ENCODE measurements at places on chromosomes 1 and 21.

DNA sequence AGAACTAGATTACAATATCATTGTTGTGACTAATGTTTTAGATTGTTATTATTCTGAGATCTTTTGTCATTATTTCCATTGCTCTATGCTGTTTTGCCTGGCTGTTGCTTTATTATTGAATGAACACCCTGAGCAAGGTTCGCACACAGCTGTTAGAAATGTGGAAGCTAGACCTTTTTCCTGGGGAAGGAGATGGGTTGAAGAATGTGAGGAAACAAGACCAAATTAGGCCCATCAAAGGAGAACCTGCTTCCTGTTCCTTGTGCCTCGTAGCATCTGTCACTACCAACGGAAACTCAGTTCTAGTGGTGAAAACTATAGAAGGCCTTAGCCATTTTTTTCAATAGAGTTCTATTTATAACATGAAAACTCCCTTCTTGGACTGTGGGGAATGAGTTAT, 68.7 kb downstream of the RGL1 start:
- no peak for DNase-seq

DNA sequence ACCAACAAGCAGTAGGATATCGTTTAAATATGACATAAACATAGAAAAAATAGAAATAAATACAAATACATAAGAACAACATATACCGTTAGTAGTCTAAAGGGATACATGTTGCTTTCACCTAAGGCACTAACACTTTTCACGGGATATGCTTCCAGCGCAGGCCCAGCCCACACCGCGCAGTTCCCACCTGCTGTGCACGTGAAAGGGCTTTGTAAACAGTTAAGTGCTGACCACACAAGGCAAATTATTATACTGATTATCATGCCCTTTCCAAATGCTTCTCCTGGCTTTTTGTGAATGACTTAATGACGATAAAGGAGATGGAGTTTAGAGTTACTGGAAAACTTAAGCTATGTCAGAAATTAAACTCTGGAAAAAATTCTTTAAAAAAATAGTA, 11.3 kb upstream of the IL22RA1 start:
- DNase-seq, result no peak

DNA sequence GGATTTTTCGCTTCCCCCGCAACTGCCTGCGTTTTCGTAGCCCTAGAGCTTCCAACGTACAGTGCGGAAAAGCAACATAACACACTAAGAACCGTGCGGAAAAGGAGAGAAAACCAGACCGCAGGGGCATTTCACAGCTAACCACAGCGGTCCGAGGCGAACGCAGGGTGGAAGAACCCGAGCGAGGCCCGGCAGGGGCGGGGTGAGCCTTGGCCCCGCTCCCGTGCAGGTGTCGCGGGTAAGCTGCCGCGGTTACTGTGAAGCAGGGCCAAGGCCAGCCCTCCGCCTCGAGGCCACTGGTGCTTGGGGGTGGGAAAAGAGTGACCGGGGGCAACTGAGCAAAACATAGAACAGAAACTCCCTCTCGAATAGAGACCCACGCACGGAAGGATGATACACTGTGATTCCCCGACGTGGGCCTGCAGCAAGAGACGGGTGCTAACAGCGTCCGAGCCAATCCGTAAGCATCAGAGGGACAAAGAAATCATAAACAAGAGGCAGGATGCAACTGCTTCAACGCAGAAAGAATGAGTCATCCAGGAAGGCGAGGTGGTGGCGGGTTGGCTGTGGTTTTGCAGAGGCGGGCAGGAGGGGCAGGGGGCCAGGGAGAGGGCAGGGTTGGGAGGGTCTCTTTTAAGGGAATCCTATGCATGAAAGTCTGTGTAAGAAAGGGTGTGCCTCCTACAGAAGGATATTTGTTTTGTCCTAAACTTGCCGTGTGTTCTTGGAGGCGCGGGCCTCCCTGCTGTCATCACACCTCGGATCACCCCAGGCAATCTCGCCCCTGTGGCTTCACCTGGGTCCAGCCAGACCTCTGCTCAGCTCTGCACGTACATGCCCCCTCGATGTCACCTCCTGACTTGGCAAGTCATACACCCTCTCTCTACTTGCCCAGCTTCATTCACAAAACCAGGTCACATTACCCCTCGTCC, 7.3 kb downstream of the GNG4 start:
- DNase-seq, result peak; percentile 56

- no peak for DNase-seq
Measured at GRCh38 chr1:164605254-164606091, 46.5 kb downstream of the PBX1 start.

DNA sequence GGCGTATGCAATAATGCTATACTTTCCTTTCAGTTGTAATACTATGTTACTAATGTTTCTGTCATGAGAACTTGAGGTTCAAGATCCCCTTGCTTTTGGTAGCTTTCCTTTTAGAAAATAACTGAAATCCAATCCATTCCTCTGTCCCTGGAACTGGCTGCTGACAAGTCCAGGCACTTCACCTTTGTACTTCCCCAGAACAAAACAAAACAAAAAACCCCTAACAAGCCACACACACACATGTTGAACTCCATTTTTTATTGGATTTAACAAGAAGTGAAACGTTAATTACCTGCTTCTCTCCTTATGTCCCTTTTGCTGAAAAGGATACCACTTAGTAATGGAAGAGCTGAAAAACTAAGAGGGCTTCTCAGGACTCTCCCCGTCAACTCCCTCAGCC, 26.1 kb upstream of the SDC3 start:
- no peak for DNase-seq

GRCh38 chr1:159880430-159880829, 18.0 kb upstream of the VSIG8 start:
- no peak for DNase-seq

GRCh38 chr1:212918824-212919223, 31.5 kb upstream of the VASH2 start:
- DNase-seq, result no peak

DNA sequence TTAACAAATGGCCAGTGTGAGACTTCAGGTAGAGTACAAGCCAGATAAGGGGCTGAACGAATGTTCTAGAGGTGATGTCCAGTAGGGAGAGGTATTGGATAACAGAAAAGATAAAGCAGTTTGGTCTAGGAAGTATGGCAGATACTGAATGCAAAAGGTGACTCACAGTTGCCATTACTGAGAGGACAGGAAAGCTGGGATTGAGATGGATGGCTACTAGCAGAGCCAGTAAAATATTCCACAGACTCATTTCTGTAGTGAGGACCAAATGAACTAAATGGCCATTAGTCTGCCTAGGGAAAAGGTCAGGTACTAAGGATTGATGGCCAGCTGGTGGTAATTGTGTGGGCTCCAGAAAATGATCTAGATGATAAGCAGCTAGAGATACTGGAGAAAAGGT, 11.5 kb downstream of the MACO1 start:
- no peak for DNase-seq

DNA sequence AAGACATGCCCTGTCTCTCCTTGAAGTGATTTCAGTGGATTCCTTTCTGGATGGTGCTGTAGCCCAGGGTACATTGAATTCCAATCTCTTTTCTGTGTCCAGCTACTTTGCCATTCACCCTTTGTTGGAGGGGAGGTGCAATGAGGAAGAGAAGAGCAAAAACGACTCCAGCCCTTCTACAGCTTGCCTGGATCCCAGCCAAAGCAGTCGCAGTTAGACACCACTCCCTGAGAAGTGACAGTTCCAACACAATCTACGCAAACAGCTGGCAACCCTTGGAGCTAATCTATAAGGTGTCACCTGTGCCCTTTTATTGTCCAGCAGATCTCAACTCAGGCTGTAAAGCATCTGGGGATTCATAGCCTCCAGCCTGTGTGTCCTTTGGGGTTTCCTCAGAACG, 4.6 kb downstream of the CD244 start:
- DNase-seq, result no peak

GRCh38 chr1:3501856-3502640, 47.6 kb downstream of the ARHGEF16 start:
- DNase-seq, result no peak

GRCh38 chr1:30906631-30907441, 1.7 kb downstream of the SDC3 start:
- DNase-seq, result no peak

DNA sequence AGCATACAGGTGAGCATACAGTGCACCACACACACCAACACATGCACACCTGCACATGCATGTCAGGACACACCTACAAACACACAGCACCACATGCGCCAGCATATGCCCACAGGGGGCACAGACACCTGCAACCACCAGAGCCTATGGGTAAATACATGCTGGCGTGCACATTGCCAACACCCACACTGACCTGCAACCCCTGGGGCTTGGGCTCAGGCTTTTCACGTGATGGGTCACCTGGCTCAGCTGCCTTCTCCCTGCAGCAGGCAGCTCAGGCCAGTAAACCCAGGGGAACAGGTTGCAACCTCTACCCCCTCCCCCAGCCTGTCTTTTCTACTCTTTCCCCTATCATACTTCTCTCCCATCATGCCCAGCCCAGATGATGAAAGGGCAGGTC, 8.1 kb downstream of the CD247 start:
- DNase-seq, result no peak

- DNase-seq, result no peak
Measured at GRCh38 chr21:35150562-35151226, 101.6 kb upstream of the RUNX1 start.

DNA sequence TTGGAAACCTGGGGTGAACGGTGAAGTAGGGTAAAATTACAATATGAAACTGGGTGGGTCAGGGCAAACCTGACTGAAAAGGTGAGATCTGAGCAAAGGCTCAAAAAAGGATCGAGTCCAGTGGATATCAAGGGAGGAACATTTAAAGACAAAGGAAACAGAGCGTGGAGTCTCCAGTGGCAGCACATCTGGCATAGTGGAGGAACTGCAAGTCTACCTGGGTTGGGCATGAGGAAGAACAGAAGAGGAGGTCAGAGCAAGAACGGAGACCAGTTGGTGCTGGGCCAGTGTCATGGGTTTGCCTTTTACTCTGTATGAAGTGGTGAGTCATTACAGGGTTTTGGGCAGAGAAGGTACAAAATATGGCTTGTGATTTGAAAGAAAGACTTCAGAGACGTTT, 163.7 kb downstream of the NTPCR start:
- DNase-seq, result no peak

DNA sequence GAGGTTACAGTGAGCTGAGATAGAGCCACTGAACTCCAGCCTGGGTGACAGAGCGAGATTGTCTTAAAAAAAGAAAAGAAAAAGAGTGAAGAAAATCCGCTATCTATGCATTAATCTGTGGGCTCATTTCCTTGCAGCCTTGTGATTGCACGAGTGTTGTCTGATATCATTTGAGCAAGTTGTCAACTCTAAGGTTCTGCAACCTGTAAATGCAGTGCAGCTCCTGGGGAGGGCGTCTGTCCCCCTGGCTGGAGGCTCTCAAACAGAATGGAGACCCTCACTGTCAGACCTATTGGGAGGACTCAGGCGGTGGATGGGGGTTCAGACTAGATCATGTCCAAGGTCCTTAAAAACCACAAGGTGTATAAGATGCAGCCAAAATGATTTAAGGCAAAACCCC, 6.2 kb downstream of the CORT start:
- no peak for DNase-seq

DNA sequence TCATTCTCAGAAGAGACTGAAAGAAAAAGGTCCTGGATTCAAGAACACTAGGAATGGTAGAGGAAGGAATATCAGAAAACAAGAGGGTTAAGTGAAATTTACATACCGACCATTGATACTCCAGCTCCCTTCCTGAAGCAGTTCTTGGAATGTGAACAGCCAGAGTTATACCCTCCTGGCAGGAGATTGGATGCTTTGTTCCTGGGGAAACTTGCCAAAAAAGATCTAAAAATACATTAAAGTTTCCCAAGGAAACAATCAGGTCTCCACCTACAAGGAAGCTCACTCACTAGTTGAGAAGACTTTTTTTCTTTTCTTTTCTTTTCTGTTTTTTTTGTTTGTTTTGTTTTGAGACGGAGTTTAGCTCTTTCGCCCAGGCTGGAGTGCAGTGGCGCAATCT, 91.1 kb downstream of the HLX start:
- no peak for DNase-seq

- DNase-seq, result peak; percentile 8
Measured at GRCh38 chr1:207470927-207471326, 16.8 kb downstream of the CR2 start.

DNA sequence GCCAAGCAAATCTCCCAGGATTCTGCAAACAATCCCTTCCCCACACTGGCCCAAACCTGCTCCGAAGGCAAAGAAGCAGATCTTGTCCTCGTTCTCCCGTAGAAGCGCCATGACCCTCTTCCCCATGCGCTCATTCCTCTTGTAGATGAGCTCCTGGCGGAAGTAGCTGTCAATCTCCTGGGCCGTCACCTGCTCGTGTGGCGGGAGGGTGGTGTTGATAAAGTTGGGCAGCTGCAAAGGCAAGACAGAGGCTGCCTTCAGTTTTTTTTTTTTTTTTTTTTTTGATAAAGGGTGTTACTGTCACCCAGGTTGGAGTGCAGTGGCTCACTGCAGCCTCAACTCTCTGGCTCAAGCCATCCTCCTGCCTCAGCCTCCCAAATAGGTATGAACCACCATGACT, 202.7 kb downstream of the TRABD2B start:
- DNase-seq, result no peak

- DNase-seq, result no peak
Measured at GRCh38 chr1:38063616-38064015, 17.0 kb upstream of the POU3F1 start.

GRCh38 chr1:29177022-29177705, 4.5 kb downstream of the SRSF4 start:
- DNase-seq, result no peak

GRCh38 chr1:155175927-155176371, 2.3 kb downstream of the TRIM46 start:
- no peak for DNase-seq

DNA sequence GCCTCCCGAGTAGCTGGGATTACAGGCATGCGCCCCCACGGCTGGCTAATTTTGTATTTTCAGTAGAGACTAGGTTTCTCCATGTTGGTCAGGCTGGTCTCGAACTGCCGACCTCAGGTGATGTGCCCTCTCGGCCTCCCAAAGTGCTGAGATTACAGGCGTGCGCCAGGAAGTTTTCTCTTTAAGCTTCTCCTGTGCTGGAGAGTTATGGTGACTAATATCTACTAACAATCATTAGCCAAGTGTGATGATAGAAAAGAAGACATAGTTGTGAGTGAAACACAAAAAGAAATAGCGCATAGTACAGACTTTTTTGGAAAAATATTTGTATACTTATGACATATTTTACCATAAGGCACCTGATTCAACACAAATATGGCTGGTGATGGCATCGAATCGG, 56.5 kb downstream of the SETD4 start:
- DNase-seq, result no peak

- DNase-seq, result no peak
Measured at GRCh38 chr1:93221913-93222312, 41.4 kb downstream of the CCDC18 start.

- no peak for DNase-seq
Measured at GRCh38 chr1:154730259-154730658, 122.3 kb upstream of the ADAR start.

GRCh38 chr1:192104852-192105251, 53.4 kb upstream of the RGS18 start:
- no peak for DNase-seq
